ENCODE measurements at places on chromosomes 13 and 19.

GRCh38 chr19:57830071-57830602 is at the start of gene ZNF587B:
Gene ZNF587B (plus strand): TSS chr19:57830299. CDS start chr19:57830529, 230 bp downstream.
- no peak for DNase-seq

DNA sequence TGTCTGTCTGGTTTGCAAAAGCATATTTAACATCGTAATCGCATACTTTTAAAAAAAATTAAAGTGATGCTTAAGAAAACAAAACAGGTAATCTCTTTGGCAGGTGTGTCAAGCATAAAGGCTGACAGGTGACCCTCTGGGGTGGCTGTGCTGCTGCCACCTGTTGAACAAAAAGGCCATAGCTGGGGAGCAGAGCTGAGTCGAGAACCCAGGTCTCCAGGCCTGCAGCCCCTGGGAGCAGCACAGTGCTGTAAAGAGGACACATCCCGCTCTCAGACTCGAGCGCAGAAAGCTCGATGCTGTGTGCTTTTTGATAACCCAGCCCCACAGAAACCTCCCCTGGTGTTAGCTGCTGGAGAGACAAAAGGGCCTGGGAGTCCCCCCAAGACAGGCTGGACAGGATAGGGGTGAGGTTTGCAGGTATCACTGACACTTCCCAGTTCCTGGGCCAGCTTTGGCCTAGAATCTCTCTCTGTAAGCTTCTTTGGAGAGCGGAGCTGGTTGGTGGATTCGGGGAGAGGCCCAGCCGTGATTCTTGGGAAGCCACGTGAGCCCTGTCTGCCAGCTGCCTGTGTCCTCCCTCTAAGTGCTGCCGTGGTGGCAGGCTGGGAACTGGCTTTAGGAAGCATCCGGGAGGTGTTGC is 66.9 kb downstream of the C13orf42 start:
- DNase-seq = no peak

DNA sequence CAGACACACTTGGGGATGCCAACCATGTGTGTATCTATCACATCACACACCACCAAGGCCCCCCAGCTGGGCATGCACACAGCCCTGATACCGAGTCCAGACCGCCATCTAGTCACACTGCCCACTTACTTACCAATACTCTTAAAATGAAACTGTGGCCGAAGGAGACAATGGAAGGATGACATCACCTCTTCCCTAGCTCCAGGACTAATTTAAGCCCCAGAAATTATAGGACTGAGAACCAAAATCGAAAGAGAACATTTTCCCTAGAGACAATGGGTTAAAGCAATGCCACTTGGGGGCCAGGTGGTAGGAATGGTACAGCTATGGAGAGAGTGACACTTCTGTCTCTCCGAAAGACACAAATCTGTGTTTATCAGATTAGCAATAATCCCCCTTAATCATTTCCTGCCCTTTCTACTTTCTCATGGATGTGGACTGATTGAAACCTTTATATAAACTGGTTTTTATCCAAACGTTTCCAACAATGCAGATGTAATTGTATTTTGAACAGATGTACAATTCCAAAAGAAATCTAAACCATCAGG is 663 bp upstream of the GGACT start:
- DNase-seq = no peak

GRCh38 chr19:58009666-58010301 is 7.2 kb upstream of the ZNF606 start:
- DNase-seq = no peak

GRCh38 chr13:50955798-50956197 is 46.2 kb downstream of the RNASEH2B start:
- no peak for DNase-seq

DNA sequence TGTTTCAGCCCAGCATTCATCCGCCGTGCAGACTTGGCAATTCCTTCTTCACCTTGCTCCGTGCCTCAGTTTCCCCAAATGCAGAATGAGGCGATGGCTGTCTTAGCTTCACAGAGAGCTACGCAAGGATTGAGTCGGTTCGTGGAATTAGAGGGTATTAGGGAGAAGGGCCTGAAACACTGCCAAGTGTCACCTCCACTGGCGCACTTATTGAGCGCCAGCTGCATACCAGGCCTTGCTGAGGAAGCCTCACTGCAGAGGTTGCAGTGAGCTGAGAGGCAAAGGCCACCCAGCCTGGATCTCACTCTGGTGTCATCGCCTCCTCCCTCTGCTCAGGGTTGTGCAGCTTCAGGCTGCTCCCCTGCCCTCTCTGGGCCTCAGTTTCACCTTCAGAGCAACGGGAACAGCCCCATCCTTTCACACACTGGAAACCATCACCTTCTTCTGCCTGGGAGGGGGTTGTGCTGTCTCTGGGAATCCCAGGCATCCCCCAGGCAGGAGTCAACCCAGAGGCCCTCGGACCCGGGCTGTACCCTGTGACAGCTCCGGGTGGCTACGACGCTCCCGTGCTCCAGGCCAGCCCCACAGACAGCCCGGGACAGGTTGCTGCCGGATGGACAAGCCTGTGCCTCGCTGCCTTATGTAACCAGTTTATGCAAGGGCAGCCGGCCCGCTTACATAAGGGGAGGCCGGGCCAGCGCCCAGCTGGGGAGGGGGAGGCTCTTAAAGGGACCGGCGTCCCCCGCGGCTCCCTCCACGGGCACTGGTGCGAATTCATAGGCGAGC is 31.9 kb downstream of the NFIC start:
- no peak for DNase-seq

GRCh38 chr19:52898101-52898500 is 666 bp upstream of the ZNF320 start:
- no peak for DNase-seq

DNA sequence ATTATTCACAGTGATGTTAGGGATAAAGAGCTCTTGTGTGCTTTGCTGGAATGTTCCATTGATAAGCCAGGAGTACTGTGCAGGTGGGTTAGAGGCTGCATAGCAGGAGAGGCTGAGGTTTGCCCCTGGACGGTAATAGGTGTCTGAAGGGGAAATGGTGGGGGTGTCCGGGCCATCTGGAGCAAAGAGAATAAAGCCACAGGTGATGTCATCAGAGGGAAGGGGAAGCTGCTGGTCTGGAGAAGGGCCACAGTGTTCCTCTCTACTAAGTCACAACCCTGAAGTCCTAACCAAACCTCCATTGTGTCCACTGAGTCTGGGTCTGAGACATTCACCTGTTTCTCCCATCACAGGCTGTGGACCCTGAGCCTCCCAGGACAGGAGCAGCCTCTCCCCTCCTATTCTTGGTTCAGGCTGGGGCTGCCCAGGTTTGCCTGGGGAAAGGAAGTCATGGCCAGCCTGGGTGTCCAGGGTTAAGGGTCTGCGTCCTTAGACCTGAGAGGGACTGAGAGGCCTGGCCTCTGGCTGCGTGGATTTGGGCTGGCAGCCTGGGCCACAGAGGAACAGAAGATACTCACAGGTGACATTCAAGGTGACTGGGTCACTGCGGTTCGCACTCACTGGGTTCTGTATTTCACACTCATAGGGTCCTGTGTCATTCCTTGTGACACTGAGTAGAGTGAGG is 6.8 kb downstream of the CEACAM1 start:
- no peak for DNase-seq

- DNase-seq = no peak
These were observed 53.6 kb downstream of the FAM216B start for GRCh38 chr13:42834946-42835345.

DNA sequence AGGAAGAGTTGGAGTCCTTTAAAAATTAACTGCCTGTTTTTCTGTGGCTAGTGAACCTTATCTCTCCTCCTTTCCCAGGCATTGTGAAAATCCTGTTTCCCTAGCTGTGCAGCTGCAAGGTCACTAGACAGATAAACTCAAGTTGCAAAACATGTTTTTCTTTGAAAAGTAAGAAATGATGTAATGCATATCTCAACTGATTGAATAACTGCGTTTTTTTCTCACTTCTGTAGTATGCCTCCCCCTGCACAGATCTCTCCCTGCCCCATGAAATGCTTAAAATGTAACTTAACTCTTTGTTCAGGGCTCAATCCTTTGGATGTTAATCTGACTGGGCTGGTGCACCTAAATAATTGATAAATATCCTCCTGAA is 27.7 kb upstream of the CYSLTR2 start:
- peak; percentile 79 for DNase-seq

GRCh38 chr19:45512881-45513483 is 5.7 kb downstream of the VASP start:
- no peak for DNase-seq
